ENCODE measurements at places on chromosomes 7 and 10.

DNA sequence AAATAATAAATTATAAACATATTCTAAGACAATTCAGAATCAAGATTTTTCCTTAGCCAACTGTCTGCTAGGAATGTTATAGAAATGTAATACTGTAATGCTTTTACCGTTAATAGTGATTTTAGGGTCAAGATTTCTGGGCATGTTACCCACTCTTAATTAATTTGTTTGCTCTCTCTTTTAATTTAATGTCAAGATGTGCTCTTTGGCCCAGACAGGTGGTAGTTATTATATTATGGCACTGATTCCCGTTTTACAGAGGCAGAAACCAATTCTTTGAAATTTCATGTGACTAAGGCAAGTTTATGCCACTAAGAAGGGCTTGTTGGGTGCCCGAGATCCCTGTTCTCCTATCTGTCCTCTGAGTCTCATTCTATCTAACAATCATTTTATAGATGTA, 959 bp upstream of the FAM107B start:
- DNase-seq, result no peak

DNA sequence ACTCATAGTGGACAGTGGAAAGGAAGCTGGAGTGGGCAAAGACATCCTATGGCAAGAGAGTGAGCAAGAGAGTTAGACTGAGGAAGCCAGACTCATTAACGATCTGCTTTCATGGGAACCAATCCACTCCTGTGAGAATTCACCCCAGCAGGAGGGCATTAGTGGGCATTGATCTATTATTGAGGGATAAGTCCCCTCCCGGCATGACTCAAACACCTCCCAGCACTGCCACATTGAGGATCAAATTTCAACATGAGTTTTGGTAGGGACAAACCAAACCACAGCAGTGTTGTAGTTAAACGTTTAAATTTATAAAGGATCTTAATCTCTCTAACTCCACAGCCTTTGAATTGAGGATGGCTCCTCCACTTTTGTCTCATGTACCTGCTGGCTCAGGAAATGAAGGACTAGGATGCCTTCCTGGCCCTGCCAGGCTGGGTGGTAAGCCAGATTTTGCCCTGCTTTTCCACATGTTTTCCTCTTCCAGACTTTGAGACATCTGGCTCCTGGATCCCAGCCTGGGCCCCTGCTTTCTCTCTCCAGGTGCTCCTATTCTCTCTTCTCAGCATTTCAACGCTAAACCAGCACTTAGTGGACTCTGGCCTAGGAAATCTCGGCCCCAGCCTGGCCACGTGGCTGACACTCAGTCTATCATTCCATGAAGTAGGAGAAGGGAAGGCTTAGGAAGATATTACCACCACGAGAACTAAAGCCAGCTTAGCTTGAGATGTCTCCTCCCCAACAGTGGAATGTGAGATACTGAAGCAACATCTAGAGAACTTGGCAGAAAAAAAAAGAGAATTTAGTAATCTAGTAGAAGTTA, 96.5 kb upstream of the PIP4K2A start:
- DNase-seq, result no peak

DNA sequence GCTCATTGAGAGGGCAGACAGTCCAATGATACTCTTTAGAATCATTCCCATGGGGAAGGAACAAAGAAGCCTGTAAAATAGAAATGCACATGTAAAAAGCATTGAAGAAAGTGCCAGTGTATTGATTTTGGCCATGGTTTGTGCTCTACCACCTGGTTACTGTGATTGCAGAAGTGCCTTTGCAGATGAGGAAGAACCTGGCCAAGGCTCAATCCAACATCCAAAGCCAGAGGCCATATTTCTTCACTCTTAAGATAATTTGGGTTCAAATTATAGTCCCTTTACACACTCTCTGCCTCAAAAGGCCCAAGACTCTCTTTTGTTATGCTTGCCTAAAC, 122.1 kb downstream of the EGFR start:
- no peak for DNase-seq

GRCh38 chr10:117071286-117072050, 66.5 kb upstream of the SHTN1 start:
- DNase-seq, result no peak

- no peak for DNase-seq
These were observed 41.0 kb upstream of the WASL start for GRCh38 chr7:123789817-123790216.

Measured in GM13976 (cell line).